Spinal cord (tissue), 10 donors: ENCODE measurements at places on chromosomes 1 and 21. TPM values are rescaled to one million over a fixed set of nuclear protein-coding genes. Genes with fewer than 3 reads are reported as not detected.
A peak's percentile ranks its signal among the peaks of the same experiment; 100 is the strongest.

DNA sequence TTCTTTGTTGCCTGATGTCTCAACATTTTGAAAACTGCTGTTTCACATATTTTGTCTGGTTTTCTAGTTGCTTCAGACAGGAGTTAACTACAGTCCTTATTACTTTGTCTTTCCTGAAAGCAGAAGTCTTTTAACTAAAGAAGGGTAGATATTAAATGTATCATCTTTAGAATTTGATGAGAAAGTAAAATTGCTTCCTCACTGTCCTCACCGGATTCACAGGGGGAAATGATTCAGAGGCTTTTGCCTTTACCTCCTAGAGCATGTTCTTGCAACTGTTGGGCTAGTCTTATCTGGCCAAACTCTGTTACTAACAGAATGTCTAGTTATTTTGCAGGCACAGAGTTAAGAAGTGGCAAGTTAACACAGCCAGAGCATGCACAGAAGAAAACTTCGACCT is 107.2 kb upstream of the VAV3 start:
- H3K4me3 ChIP-seq = no peak overlapping the region
- H3K27ac ChIP-seq = no peak overlapping the region
- no peak for DNase-seq
- H3K4me1 ChIP-seq = no peaks in the 10 kb centered on the region
- no peaks in the 10 kb centered on the region for H3K36me3 ChIP-seq

DNA sequence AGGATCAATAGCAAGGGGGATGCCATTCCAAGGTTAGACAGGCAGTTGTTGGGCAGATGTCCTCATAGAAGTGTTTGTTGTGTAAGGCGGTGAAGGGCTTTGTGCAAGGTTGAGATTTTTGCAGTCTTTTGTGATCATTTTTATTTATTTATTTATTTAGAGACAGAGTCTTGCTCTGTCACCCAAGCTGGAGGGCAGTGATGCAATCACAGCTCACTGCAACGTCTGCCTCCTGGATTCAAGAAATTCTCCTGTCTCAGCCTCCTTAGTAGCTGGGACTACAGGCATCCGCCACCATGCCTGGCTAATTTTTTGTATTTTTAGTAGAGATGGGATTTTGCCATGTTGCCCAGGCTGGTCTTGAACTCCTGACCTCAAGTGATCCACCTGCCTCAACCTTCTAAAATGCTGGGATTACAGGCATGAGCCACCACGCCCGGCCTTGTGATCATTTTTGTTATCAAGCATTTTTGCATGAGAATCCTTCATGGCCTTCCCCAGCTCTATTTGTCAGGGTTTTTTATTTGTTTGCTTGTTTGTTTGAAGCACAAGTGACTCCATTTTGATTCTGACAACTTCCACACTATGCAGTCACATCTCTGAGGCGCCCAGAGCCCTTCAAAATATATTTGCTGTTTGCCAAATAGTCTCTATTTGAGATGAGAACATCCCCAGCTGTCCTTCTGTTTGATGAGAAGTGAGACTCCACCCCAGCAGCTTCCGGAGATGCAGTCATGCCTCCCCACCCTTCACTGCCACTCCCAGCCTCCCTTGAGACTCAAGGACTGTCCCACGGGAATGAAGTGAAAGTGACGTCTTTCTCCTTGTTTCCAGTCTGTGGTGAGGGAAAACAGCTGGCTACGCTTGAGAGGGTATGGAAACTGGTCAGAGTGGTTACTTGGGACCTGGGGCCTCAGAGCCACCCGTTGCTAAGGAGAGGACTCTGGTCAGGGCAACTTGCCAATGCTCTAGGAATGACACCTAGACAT is 38.0 kb downstream of the TMEM50B start:
- no peaks in the 10 kb centered on the region for H3K27me3 ChIP-seq
- no peak for DNase-seq
- H3K36me3 ChIP-seq = peaks cover 26% of the 10 kb centered on the region
- H3K4me3 ChIP-seq = no peak overlapping the region
- H3K4me1 ChIP-seq = peaks cover 4% of the 10 kb centered on the region

DNA sequence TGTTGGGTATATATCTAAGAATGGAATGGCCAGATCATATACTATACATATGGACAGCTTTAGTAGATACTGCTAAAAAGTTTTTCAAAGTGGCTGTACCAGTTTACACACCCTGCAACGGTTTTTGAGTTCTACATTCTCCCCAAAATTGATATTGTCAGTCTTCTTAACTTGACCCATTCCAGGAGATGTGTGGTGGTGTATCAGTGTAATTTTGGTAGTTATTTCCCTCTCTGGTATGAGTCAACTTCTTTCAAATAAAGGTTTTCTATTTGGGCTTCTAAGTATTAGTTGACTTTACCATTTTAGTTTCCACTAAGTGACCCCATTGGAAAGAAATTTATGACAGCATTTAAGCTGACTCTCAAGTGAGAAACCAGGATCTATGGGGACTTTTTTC is 29.2 kb downstream of the INKA2 start:
- H3K4me3 ChIP-seq = no peak overlapping the region
- H3K27ac ChIP-seq = no peak overlapping the region
- H3K36me3 ChIP-seq = no peaks in the 10 kb centered on the region
- DNase-seq = no peak

DNA sequence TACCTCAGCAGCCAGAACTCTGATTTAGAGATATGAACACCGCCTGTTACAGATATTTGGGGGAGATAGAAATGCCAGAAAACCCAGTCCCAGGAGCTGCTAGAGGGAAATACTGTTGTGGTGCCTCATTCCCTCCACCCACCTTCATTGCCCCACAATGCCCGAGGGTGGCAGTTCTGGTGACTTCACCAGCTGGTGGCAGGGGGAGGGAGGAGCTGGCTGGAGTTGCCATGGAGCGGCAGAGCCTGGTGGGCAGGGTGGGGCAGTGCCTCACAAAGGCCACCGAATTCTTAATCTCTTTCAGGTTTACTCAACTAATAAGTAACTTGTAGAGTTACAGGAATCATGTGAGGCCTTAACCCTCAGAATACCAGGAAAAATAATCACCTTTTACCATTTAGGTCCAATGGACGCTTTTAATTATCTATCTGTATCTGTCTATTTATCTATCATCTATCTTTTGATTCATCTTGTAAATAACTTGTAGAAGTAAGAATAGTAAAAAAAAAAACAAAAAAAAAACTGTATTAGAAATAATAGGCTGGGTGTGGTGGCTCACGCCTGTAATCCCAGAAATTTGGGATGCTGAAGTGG is 11.7 kb upstream of the S100A11 start:
- H3K4me1 ChIP-seq = peaks cover 12% of the 10 kb centered on the region
- no peak for DNase-seq
- H3K27me3 ChIP-seq = peaks cover 8% of the 10 kb centered on the region
- H3K36me3 ChIP-seq = no peaks in the 10 kb centered on the region
- no peak overlapping the region for H3K4me3 ChIP-seq

- H3K27me3 ChIP-seq = no peaks in the 10 kb centered on the region
- no peaks in the 10 kb centered on the region for H3K36me3 ChIP-seq
- no peaks in the 10 kb centered on the region for H3K4me1 ChIP-seq
- DNase-seq = no peak
These were observed 4.6 kb upstream of the MAB21L3 start for GRCh38 chr1:116106646-116107045.

DNA sequence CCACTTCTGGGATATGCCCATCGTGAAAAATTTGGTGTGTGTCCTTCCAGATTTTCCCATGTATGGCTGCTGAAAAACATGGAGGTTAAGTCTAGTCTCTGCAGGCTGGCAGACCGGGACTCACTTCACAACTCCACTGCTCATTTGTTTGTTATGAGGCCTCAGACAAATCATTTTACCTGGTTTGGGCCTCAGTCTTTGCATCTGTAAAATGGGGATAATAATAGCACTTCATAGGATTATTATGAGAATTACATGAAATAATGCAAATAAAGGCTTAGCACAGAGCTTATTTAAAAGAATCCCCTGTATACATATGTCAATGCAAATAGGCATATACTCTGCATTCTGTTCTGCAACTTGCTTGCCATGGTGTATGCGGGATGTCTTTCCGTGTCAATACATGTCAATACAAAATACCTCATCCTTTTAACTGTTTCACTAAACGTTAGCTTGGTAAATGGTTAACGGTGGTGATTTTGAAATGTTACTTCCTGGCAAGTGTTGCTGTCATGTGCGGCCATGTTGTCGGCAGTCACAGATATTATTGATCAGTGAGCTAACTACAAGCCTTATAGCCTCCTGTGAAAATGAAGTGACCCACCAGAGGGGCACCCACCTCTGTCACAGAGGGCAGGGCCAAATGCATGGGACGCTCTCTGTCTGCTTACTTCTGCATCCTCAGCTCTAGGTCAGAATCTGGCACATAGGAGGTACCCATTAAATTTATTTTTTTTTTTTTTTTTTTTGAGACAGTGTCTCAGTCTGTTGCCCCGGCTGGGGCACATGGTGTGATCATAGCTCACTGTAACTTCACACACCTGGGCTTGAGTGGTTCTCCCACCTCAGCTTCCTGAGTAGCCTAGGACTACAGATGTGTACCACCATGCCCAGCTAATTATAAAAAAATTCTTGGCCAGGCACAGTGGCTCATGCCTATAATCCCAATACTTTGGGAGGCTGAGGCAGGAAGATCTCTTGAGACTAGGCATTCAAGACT is 4.3 kb downstream of the LCK start:
- no peak overlapping the region for H3K4me3 ChIP-seq
- peaks cover 7% of the 10 kb centered on the region for H3K4me1 ChIP-seq
- DNase-seq = no peak
- H3K27me3 ChIP-seq = no peaks in the 10 kb centered on the region
- no peak overlapping the region for H3K27ac ChIP-seq

DNA sequence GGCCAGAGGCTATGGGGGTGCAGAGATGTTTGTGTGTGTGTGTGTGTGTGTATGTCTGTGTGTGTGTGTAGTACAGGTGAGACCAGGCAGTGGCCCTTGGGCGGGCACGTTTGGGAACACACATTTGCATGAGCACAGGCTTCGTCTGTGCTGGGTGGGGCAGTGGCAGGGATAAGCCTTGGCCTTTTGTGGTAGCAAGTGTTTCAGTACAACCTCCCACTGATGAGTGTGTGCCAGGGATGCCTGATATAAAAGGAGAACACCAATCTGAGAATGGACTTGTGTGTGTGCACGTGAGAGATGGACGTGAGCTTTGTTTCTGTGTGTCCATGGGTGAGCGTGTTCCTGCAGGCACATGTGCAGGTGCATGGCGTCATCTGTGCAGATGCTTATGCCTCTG is 3.0 kb downstream of the NTRK1 start:
- no peak for DNase-seq
- H3K4me3 ChIP-seq = no peak overlapping the region
- H3K27ac ChIP-seq = no peak overlapping the region
- peaks cover 57% of the 10 kb centered on the region for H3K27me3 ChIP-seq
- no peaks in the 10 kb centered on the region for H3K36me3 ChIP-seq

- no peaks in the 10 kb centered on the region for H3K4me1 ChIP-seq
- peak; percentile 54 for DNase-seq
- H3K4me3 ChIP-seq = no peak overlapping the region
- no peak overlapping the region for H3K27ac ChIP-seq
These were observed 152.8 kb downstream of the PPP1R12B start for GRCh38 chr1:202501281-202501680.

GRCh38 chr1:33902486-33903209 is 38.8 kb downstream of the HMGB4 start:
- H3K4me3 ChIP-seq = no peak overlapping the region
- H3K4me1 ChIP-seq = peaks cover 18% of the 10 kb centered on the region

DNA sequence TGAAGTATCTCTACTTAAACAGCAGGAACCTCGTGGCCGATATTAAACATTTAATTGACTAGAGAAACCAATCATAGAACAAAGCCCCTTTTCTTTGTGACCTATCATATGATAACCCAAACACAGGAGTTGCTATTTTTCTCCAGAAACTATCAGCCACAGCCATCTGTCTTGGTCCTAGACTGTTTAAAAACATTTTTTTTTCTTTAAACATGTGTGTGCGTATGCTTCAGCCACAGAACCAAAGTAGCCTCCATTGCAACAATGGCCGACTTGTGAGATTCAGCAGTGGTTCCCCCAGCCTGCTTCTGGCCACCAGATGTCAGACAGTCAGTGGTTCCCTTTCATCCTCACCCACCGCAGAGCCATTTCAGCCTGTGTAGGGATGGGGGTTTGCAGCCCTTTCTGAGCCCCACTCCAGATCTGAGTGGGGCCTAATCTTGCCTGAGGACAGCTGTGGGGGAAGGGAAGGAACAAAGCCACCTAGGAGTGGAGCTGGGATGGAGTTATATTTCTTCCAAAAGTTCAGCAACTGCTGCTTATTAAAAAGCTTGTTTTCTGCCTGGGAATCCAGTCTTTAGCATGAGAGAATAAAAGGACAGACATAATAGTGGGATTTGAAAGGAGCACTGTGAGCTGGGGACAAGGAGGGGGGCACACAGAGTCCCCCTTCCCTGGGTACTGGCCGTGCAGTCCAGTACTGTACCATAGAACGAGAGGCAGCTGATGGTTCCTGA is 11.7 kb upstream of the IGSF3 start:
- peaks cover 8% of the 10 kb centered on the region for H3K4me1 ChIP-seq
- DNase-seq = no peak
- no peak overlapping the region for H3K4me3 ChIP-seq
- peaks cover 8% of the 10 kb centered on the region for H3K27me3 ChIP-seq
- H3K36me3 ChIP-seq = no peaks in the 10 kb centered on the region

DNA sequence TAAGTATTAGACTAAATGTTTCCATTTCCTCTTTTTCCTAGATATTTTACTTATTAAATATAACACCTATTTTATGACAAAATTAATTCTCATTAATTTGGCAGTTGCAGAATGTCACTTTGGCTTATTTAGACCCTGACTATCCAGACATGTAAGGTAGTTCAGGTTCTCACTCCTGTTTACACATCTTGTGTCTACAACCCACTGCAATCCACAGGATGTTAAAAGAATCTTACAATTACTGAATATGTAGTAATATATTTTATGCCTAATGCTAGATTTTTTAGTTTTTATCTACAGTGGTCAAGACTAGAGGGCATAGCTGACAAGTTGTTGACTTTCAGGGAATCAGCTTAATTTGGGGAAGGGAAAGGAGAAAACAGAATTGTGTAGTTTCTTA is 346.7 kb downstream of the USP25 start:
- H3K36me3 ChIP-seq = no peaks in the 10 kb centered on the region
- no peak overlapping the region for H3K4me3 ChIP-seq
- H3K27ac ChIP-seq = no peak overlapping the region
- H3K4me1 ChIP-seq = no peaks in the 10 kb centered on the region

DNA sequence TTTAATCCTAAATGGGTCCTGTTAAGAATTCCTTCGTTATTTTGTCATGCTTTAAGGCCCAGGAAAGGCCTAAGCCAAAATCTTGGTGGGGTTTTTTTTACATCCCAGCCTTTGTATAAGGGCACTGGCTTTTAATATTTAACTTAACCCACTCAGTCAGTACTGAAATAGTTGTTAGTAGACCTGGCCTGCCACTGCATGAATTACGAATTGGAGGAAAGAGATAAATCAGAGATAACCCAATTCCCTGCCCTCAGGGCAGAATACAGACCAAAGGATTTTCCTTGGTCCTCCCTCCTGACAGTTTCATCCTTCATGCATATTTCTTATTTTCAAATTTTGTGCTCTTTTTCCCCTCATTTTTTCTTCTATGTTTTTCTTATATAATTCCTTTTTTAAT is 193.0 kb downstream of the FASLG start:
- no peaks in the 10 kb centered on the region for H3K4me1 ChIP-seq
- no peak overlapping the region for H3K27ac ChIP-seq
- no peaks in the 10 kb centered on the region for H3K27me3 ChIP-seq
- H3K36me3 ChIP-seq = no peaks in the 10 kb centered on the region
- no peak for DNase-seq

GRCh38 chr1:34312359-34312758 is 135.7 kb downstream of the C1orf94 start:
- H3K27me3 ChIP-seq = no peaks in the 10 kb centered on the region
- no peak overlapping the region for H3K4me3 ChIP-seq
- no peaks in the 10 kb centered on the region for H3K4me1 ChIP-seq

Gene LAMC1
- total RNA-seq = 170 TPM

Gene LRRC53
- total RNA-seq = 0.40 TPM

Gene RIIAD1
- 5.2 TPM for total RNA-seq

Gene ELAPOR1
- 9.3 TPM for total RNA-seq

Gene ANGPTL3
- not detected for total RNA-seq

Gene SH2D2A
- not detected for total RNA-seq

Gene S100A14
- total RNA-seq = not detected

Gene NEK2
- total RNA-seq = 10.2 TPM
